ENCODE measurements at places on chromosomes 1 and 21.

GRCh38 chr1:153598309-153599172 lies 14.4 kb downstream of the S100A16 start:
- DNase-seq, result no peak

DNA sequence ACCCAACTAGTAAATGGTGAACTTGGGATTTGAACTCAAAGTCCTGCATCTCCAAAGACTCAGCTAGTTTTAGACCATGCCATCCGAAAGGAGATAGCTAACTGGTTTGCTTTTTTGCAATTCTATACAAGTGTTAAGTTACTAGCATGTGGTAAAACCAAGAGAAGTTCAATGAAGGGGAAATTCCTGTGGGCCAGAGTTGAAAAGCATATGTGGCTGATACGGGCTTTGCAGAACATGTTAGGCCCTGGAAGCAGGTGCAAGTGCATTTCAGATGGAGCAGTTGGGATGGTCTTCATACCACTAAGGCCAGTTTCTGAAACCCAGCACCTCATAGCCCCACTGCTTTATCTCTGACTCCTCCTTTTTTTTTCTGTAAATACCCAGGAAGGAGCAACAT lies 620.9 kb downstream of the PLPP3 start:
- no peak for DNase-seq

- DNase-seq, result peak; percentile 35
Observed at GRCh38 chr1:183569141-183569540, 21.1 kb downstream of the NCF2 start.

DNA sequence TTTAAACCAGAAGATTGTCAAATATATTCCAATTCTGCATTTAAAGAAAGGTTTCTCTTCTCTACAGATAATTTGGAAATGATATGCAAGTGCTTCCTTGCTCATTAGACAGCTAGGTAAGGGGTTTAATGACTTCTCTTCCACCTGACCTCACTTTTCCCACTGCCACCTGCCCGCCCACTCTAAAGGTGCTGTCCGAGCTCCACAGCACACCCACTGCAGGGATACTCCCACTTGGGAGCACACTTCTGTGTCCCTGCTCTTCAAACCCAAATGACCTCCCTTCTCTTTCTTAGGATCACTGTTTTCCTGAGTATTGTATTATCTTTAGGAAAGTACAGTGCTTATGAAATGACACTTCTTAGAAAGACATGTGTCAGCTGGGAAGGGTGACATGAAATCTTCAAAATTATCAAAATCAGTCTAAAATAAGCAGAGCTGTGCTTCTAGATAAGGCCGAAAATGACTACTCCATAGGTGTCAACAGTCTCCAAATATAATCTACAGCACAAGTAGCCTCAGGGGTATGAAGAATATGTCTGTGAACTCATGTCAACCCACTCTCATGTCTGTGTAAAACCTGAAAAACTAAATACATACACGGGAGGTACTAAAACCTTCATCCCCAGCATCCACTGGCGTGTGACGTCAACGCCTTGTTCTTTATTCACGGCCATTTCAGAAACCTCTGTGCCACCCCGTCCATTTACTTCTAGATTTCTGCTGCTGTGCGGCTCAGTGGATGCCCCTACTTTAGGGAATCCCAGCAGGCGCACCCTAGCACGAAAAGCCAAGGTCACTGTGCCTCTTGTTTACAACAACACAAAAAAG lies 71.0 kb downstream of the SLC45A1 start:
- no peak for DNase-seq

- DNase-seq, result no peak
Observed at GRCh38 chr1:235933017-235933765, 66.5 kb upstream of the LYST start.

DNA sequence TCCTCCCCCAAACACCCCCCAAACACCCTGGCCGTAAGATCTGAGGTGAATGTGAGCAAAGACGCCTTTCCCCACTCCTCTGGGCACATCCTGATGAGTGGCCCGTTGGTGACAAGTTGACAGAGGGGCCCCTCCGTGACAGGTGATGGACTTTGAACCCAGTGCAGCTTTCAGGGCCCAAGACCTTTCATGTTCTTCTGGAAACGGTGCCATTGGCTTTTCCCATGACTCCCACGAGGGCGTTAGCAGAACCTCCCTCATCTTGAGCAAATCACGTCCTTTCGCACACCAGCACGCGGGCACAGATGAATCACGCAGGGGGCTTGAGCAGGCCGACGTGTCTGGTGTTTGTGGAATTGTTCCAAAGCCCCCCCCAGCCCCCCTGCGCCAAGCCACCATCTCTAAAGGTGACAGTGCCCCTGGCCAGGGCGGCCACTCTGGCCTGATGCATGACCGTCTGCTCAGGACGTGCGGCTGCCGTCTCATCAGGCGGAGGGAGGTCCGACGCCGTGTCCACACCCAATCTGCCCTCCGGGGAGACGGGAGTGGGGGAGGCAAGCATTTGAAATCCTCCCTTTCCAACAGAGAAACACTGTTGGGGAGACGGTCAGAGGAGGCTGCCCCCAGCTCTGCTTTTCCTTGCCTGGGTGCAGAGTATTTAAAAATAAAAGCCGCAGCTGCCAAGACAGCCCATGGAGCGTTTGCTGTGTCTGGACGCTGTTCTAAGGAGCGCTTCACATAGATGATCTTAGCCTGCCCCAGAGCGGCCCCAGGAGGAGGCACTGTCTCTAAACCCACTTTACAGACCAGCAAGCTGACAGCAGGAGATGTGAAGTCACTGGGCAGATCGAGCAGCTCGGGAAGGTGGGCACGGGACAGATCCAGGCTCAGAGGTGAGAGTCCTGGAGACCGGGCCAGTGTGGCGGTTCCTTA lies 98.3 kb upstream of the ARHGEF16 start:
- no peak for DNase-seq

GRCh38 chr1:75548721-75549480 lies 62.0 kb downstream of the SLC44A5 start:
- DNase-seq, result no peak

DNA sequence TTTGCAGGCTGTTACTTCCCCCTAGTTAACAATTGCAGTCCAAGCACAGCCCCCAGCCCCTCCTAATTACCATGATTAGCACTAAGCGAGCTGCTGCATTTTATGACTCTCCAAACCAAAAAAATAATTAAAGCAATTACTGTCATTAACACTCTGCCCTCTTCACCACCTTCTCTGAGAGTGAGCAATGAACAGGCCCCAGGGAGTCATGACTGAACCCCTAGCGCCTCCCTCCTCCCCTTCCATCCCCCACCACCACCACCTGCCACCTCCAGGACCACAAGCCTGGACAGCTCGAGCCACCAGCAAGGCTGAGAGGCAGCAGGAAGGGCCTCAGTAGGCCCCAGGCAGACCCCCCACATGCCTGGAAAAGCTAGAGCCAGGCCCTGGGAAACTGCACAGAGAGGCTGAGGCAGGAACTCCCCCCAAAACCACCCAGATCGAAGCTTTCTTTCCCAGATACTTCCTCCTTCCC lies 35.5 kb upstream of the ZC3H12A start:
- no peak for DNase-seq

- DNase-seq, result no peak
Observed at GRCh38 chr1:69272684-69273083, 295.0 kb upstream of the LRRC7 start.

DNA sequence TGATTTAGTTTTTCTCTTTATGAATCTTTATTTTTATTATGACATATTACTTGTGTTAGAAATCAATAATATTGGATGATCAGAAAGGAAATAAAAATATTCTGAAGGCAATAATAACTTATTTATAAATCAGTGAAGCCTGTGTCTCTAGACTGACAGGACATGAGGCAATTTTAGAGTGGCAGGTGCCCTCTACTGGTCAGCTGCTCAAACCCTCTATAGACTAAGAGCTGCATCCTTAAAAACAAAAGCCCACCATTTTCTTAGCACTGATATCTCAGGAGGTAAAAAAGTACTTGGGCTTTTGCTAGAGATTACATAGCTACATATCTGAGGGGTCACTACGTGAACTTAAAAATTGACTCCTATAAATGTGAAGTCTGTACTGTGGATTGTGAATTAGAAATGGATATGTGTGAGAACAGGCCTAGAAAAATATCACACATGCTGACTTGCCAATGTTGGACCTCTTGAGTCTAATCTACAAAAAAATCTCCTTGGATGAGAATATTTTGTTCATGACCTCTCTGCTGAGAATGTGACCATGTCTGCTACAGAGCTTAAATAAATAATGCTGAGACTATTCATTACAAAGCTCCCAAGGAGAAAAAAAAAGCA lies 597.9 kb upstream of the ADAMTS5 start:
- no peak for DNase-seq

GRCh38 chr21:45259206-45259840 lies 28.4 kb downstream of the POFUT2 start:
- no peak for DNase-seq

GRCh38 chr1:152906023-152906565 lies 2.3 kb upstream of the IVL start:
- DNase-seq, result peak; percentile 43

- no peak for DNase-seq
Observed at GRCh38 chr21:41636636-41637630, 129.0 kb upstream of the TMPRSS2 start.

DNA sequence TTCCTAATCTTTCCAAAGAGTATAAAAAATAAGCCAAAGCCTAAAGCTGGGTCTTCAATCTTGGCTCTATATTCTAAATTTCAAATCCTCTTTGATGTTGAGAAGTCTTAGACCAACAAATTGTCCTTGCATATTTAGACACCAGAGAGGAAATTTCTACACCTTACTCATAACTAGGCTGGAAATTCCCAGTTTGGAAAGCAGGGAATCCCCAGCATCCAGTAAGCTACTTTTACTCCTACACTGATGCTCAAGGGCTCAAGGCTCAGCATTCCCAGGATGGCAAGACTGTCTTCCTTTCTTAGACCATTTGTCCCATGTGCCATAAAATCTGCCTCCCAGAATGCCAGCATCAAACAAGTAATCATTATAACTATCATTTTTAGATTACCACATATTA lies 28.3 kb downstream of the PRDX6 start:
- DNase-seq, result no peak

DNA sequence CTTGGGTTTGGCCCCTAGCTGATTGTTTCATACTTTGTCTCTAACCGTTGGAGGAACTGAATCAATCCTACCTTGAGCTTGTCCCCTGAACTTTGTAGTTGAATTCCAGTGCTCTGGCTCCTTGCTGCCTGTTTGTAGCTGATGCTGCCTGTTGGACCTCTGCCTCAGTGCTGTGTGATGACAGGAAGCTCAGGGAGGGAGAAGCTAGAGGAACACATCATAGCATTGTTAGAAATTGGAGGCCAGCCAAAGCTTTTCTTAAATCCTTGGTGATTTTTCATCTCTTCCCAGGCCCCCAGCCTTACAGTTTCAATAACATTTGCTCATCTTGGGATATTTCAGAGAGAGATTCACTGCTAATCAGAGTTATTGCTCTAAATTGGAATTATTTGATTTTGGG lies 34.0 kb downstream of the MACF1 start:
- peak; percentile 48 for DNase-seq

Measured in H54 (cell line).